ENCODE measurements at places on chromosomes 13 and 19.

DNA sequence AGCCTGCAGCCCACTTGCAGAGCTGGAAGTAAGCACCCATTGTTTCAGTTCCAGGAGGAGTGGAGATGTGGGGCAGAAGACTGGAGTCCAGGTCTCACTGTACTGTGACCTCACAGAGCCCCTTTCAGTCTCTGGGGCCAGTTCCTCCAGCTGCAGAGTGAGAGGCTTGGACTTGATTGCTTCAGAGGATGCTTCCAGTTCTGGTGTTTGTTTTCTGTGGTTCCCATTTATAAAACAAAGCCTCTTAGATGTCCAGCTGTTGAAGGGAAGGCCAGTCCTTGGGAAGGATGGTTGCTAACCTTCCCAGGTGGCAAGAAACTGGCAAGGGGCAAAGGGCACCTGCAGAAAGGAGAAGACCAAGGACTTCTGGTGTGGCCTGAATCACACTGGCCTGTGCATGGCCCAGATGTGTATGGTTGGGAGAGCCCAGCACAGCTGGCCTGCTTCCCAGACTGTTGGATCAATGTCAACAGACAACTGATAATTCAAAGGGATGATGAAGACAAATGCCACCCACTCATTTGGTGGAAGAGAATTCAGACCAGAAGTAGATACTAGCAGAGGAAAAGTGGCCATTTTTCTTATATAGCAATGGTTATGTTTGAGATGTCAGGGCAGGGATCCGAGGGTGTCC, 218.5 kb downstream of the ZNF536 start:
- no peak for DNase-seq

- DNase-seq: no peak
These were observed 7.2 kb downstream of the RNASEH2B start for GRCh38 chr13:50916701-50917184.

- no peak for DNase-seq
These were observed 4.8 kb upstream of the CEACAM16 start for GRCh38 chr19:44694184-44694579.

- DNase-seq: no peak
These were observed 41.8 kb downstream of the BICRA start for GRCh38 chr19:47650700-47651099.

DNA sequence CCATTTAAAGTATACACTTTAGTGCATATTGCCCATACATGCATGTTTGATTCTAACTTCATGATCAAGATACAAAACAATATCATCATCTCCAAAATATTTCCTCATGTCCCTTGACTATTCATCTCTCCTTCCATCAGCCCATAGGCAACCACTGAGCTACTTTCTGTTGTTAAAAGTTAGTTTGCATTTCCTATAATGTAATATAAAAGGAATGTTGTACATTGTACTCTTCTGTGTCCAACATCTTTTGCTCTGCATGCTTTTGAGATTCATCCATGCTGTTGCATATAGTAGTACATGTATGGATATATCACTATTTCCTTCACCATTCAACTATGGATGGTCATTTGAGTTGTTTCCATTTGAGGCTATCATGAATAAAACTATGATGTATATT, 74.7 kb downstream of the ITGBL1 start:
- no peak for DNase-seq
